ENCODE measurements at places on chromosomes 6 and 20.

DNA sequence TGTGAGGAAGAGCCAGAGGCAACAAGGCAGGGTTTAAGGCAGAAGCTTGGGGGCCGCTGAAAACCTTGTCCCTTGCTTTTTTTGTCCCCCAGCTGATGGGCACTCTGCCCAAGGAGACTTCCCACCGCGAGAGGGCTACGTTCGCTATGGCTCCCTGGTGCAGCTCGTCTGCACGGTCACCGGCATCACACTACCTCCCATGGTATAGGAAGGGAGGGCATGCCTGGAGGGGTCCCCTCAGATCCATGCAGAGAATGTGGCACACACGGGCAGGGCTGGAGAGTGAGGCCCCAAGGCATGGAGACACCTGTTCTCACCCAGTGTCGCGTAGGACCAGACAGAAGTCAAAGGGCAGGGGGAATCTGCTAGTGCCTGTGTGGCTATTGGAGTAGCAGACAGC lies 5.8 kb upstream of the MATN4 start:
- DNase-seq: no peak

- no peak for DNase-seq
Measured at GRCh38 chr6:14673201-14673600, 555.6 kb downstream of the CD83 start.

DNA sequence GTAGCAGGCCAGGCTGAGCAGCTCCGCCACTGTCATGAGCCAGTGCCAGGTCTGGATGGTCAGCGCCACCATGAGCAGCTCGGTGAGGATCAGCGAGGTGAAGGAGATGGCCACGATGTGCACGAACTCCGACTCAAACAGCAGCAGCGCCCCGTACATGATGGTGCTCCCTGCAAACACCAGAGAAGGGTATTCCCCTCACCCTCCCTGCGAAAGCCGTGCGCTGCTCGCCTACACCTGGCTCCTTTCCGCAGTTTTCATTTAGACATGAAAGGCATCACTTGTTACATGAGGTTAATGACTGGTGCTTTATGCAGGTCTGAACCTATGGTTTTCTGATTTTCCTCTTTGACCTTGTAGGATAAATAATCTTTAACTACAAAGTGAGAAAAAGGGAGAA lies 62.3 kb upstream of the NFATC2 start:
- DNase-seq: no peak

GRCh38 chr20:43954704-43955061 lies 40.0 kb downstream of the TOX2 start:
- DNase-seq: no peak

- DNase-seq: no peak
Measured at GRCh38 chr6:131769385-131770141, 38.3 kb upstream of the ENPP1 start.

Measured in HEK293T (cell line).